ENCODE measurements at places on chromosomes 7 and 10.

DNA sequence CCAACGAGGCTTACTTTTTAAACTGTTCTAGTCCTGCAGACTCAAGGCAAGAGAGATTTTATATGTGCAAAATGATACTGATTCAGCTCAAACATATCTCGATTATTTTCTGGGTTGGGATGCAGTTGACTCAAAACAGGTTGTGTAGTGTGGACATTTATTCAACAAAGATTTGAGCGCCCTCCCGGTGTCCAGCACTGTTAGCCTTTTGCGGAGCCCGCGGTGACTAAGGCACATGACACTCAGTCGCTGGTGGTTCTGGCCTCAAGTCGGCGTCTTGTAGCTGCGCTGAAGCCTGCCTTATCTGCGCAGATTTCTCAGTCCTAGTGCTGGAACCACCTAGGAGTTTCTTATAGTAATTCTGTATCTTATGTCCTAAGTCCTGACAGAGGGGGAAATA, 938 bp upstream of the CADPS2 start:
- no peak for DNase-seq

DNA sequence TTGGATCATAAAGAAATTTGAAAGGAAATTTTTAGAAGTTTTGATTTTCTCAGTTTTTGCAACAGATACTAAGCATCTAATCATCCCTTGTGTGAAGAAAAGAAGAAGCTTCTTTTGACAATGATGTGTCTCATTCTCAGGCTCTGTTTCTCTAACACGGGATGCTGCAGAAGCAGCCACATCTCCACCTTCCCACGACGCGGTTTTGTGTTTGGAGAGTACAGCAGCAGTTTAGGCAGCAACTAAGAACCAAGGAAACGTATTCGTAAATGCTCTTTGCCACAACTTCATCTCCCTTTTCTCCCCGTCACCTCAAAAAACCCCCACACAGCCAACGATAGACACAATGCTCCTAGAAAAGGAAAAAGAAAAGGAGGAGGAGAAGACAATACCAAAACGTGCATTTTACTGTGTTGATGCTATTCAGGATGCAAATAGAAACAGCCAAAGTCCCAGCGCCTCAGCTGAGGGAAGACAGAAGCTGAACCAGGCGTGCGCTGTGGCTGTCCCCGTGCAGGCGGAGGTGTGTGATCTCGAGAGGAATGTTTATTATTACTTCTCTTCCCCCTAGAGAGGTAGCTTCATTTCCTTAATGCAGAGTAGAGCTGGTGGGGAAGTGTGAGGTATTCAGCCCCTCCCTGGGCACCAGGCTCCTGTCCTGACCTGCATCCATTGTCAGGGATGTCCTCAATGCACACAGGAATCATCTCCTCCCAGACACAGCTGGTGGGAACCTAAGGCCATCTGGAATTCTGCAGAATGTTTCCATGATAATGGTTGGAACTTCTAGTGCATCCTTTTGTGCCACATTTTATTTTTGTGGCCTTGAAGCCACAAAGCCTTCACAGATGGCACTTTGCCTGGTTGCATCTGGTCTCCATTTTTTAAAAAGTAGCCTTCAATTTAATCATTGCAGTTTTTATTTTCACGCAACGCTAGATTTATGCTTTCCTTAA, 174.6 kb upstream of the KLF6 start:
- no peak for DNase-seq

GRCh38 chr7:70183278-70183677, 585.0 kb downstream of the AUTS2 start:
- no peak for DNase-seq

DNA sequence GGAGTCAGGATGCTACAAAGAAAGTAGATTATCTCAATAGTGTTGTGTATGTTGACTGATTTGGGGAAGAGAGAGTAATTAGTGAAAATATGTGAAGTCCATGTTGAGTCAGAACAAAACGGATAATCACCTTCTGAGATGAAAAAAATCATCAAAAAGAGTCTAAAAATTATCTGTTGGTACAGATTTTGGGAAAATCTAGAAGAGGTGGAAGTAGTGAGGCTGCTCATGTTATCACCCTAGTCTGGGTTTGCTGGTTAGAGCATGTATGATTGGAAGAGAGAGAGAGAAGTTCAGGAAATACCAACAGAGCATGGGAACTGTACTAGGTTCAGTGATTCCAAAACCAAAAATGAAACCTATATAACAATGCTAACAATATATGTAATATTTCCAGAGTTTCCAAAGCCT, 12.3 kb downstream of the RPA3 start:
- no peak for DNase-seq

DNA sequence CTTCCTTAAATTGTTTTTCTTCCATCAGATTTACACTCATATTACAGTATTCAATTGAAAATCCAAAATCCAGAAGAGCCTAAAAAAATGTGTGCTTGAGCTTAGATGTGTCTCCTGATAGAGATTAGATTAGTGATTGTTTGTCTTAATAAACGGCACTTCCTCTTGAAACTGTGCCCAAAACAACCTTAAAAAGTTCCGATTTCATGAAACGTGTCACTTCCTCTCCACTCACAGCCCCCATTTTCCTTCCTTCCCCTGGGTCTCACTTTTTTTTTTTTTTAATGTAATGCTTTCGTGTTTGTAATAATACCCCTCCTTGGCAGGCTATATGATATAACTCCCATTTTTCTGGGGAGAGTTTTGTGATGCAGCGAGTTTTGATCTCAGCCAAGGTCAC, 114.8 kb upstream of the ADO start:
- DNase-seq, result no peak

DNA sequence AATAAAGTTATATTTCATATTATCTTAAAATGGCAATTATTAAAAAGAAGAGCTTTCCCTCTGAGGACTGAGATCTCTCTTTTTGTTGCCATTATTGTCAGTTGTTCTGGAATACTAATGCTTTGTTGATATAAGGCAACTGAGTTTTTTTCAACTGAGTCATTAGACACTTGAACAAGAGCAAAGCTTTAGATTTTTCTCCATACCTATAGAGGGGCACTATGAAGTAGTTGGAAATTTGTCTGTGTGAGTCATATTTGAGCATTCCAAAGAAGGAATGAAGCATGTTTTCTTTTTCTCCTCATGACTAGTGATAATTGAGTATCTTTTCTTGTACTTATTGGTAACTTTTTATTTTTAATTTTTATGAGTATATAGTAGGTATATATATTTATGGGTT, 24.5 kb downstream of the RPA3 start:
- DNase-seq, result peak; percentile 9

DNA sequence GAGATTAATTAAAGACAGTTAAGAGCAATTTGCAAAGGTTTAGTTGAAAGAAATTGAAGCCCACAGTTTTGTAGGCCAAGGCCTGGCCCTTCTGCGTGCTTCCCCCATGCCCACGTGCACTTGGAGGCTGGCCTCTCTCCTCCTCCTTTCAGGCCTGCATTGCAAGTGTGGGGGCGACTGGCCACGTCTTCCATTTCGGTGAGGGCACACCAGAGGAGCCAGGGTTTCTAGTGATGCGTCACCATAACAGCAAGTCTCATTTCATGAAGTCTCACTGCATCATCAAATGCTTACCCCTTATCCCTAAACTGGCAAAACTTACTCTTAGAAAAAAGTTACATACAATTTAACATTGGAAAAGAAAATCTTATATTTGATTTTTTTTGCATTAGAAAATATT, 141.2 kb downstream of the NRF1 start:
- DNase-seq, result no peak

GRCh38 chr7:130227883-130228575, 20.4 kb downstream of the SSMEM1 start:
- DNase-seq, result no peak

- no peak for DNase-seq
Measured at GRCh38 chr7:33792041-33792440, 113.3 kb upstream of the BMPER start.

- DNase-seq, result no peak
Measured at GRCh38 chr10:78339251-78339650, 305.6 kb downstream of the RPS24 start.

DNA sequence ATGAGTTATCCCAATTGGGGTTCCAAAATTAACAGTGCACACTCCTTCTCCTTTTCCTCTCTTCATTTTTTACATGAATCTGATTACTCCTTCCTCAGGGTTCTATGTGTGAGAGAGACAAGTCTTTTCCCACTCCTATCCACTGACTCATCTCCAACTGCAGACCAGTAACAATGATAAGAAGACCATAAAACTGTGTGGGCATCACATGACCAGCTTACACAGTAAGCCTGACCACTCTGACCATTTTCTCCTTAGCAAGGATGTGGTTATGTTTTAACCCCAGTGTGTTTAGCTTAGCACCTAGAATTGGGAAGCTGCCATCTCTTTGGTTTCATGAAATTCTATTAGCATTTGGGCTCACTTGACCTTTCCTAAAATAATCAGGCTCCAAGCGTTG, 145.0 kb upstream of the CALCR start:
- DNase-seq, result no peak

DNA sequence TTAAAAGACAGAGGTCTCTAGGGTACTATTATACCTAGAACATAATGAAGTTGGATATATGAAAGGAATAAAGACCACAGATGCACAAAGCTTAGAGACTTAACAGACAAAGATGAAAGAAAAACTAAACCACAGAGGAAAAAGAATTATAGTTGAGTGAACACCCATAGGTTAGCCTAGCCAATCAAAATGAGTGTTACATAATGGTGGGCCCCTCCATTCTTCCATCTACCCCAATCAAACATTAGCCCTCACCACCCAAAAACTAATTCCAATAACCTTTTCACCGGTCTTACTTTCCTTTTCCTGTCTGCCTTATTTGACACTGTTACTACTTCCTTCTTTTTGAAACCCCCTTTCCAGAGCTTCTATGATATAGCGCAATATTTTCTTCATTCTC, 130.1 kb downstream of the ELMO1 start:
- no peak for DNase-seq

GRCh38 chr7:137816696-137817320, 30.0 kb downstream of the DGKI start:
- peak; percentile 18 for DNase-seq

DNA sequence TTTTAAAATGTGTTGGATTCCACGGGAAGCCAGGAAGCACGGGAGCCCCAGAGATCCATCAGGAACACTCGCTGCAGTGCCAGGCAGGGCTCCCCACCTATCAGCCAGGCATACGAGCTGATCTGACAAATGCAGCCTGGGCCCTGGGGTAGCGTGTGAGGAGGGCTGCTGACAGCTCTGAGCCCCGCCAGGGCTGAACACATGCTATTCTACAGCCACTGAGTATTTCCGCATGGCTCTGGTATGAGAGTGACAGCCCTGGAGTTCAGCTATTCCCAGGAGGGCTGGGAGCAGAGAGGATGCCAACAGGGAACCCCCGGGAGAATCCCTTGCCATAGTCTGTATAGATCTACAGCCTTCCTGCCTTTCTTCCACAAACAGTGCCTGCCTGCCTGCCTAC, 237.3 kb upstream of the ZMIZ1 start:
- DNase-seq, result peak; percentile 16

- no peak for DNase-seq
Measured at GRCh38 chr7:16918288-16918895, 36.6 kb upstream of the AGR3 start.

- no peak for DNase-seq
Measured at GRCh38 chr10:123689880-123690279, 23.7 kb downstream of the GPR26 start.

DNA sequence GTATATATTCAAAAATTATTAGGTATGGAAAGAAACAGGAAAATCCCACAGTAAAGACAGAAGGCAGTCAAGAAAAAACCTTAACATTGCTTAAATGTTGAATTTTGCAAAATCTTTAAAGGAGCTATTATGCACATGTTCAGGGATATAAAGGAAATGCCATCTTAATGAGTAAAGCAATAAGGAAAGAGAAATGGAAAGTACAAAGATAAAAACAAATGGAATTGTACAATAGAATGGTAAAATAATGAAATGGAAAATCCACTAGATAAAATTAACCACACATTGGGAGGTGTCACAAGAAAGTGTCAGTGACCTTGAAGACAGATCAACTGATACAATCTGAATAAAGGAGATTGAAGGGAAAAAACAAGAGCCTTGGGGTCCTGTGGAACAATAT, 82.0 kb downstream of the KIF20B start:
- DNase-seq, result no peak

GRCh38 chr7:124322561-124322960, 289.7 kb upstream of the TMEM229A start:
- no peak for DNase-seq

DNA sequence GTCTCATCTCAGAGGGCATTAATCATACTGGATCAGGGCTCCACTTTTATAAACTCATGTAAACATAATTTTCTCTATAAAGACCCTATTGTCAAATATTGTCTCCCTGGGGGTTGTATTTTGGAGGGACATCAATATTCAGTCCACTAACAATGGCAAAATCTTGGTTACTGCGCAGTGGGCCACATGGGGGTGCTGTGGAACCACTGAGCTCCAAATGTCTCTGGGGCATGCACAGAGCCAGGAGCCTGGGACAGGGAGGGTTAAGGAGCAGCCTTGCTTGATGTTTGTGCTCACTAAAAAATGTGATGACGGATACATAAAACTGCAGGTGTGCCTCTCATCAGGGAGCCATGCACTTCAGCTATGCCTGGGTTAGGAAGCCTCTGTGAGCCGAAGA, 62.1 kb upstream of the PRSS58 start:
- no peak for DNase-seq

- no peak for DNase-seq
Measured at GRCh38 chr10:43263551-43264343, 3.1 kb downstream of the RASGEF1A start.

- no peak for DNase-seq
Measured at GRCh38 chr10:102648269-102648888, 4.1 kb downstream of the TRIM8 start.

DNA sequence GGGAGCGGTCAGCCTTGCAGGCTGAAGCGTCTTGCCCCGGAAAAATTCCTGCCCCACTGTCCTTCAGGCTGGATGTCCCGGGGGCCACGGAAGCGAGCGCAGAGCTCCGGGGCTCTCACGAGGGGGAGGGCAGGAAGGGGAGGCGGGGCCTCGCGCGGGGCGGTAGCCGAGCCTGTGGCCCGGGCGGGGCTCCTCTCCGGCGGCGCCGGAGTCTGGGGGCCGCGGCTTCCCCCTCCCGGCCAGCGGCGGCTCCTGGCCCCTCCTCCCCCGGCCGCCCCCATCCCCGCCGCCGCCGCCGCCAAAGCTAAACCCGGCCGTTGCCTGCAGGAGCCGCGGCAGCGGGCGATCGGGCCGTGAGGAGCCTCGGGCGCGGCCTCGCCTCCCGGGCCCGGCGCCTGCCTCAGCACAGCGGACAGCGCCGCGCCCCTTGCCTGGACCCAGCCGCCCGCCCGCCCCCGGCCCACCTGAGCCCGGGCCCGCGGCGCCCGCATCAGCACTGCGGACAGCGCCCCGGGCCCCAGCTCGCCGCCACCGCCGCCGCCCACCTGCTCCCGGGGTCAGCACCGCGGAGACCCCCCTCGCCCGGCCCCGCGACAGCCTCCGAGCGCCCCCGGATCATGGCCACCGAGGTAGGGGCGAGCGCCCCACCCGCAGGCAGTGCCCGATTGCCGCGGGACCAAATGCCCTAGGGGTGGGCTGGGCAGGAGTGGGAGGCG, at the start of gene GOLGA7B:
Gene GOLGA7B, plus strand, starts transcription at position 157 of the 716 bp plus-strand sequence. Its CDS starts 461 bp downstream, at position 618.
- no peak for DNase-seq

- DNase-seq, result no peak
Measured at GRCh38 chr10:101016814-101017213, 14.1 kb downstream of the PDZD7 start.

- DNase-seq, result no peak
Measured at GRCh38 chr7:22181663-22182062, 175.3 kb downstream of the RAPGEF5 start.

- DNase-seq, result no peak
Measured at GRCh38 chr7:151731022-151731441, 145.9 kb downstream of the PRKAG2 start.

- peak; percentile 68 for DNase-seq
Measured at GRCh38 chr10:5776881-5777197, 36.4 kb downstream of the GDI2 start.

- no peak for DNase-seq
Measured at GRCh38 chr10:17527514-17528146, 73.2 kb upstream of the ST8SIA6 start.
